ENCODE measurements at places on chromosomes 3 and 15.
A peak's percentile ranks its signal among the peaks of the same experiment; 100 is the strongest.

GRCh38 chr3:81043009-81043408 is 718.4 kb downstream of the GBE1 start:
- DNase-seq: no peak

DNA sequence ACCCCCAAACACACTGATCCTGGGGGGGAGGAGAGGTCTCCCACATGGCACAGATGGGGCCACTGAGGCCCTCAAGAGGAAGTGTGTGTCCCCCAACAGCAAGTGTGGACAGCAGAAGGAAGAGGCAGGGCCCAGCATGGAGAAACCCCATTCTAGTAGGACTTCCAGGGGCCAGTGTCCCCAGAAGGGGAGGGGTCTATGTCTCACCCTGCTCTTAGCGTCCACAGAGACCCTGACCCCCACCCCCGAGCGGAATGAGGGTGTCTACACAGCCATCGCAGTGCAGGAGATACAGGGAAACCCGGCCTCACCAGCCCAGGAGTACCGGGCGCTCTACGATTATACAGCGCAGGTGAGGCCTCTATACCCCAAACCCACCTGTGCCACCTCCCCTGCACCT is 35.3 kb downstream of the TSPAN3 start:
- DNase-seq: no peak

DNA sequence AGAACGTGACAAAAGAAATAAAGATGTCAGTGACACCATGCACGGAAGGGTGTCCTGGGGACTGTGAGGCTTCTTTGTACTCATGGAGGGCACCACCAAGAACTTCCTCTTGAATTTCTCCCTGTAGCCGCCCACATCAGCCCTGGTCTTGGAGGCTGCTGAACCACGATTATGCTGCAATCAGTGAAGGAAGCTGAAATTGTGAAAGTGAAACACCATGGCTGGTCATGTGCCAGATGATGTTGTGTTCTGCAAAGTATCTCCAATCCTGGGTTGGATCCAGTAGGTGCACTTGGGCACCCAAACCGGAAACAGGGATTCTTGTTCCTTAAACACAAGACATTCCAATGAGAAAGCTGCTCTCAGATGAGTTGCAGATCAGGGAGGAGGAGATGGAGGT is 104.4 kb upstream of the GOLGA6L6 start:
- DNase-seq: no peak

DNA sequence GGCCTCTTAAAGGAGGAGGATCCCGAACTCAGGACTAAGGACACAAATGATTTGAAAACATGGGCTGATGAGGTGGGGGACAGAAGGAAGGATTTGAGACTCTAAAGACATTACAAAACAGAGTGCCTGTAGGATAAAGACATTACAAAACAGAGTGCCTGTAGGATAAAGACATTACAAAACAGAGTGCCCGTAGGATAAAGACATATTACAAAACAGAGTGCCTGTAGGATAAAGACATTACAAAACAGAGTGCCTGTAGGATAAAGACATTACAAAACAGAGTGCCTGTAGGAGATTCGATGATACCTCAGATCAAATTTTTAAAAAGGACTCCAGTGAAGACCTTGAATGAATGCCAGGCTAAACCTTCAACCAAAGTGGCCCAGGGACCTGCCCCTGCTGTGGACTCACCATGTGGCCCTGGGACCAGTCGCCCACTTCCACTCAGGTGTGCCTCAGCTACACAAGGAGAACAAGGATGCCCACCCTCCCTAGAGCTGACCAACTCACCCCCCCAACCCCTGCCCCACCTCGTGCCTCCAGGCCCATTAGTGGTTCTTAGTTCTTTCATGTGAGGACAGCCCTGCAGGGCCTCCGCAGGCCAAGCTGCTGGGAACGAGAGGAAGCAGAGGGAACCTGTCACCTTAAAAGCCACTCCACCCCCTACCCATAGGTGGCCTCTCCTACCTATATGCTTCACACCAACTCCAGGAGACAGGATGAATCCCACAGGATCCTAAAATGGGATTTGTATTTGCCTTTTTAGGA is 59.8 kb downstream of the SH3BP5 start:
- DNase-seq: no peak

DNA sequence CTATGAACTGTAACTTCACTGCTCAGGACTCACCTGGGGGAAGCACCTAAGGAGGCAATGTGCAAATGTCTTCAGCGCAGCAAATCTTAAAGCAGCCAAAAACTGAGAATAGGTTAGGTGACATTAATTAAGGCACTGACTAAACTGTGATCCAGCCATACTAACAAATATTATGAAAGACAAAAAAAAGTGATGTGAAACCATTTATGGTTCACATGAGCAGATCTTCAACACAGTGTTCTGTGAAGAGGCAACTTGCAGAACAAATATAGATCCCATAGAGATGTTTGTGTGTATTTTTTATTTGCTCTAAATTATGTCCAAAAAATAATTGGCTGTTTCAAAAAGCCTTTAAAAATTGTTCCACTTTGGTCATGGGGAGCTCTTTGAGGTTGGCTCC is 24.1 kb upstream of the MITF start:
- DNase-seq: no peak

DNA sequence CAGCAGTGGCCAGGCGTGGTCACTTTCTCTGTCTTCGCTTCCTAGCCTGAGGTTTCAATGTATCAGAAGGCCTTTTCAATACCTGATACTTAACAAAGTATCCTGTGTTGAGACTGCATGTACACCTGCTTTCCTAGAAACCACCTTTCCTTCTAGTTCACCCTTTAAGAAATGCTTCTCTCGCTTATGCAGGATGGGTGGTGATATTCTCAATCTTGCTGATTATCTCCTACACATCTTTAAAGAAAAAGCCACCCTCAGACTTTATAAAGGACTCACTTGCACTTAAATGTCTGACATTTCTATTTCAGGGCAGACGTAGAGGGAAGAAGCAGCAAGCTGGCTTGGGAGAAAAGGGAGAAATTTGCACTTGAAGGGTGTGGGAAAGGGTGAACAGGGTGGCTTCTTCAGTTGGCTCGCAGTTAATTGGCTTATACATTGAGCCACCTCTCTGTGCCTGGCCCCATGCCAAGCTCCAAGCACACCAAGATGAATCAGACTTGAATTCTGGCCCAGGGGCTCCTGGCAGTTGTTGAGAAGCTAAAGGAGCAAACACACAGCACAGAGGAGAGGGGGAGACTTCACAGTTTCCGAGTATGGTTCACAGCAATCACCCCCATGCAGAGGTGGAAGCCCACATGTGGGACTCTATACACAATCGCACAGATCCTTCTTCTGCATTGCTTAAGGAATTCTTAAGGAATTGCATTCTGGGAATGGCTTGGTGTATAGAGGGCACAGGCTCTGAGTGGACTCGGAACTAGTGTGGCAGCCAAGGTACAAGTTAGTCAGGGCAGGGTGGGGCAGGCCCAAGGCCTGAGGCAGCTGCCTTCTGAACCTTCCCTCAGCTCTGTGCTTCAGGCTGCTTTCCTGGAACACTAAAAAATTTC is 1.3 kb downstream of the ARL6IP5 start:
- DNase-seq: peak; percentile 61

GRCh38 chr3:30638685-30639412 is 32.4 kb downstream of the TGFBR2 start:
- DNase-seq: no peak

DNA sequence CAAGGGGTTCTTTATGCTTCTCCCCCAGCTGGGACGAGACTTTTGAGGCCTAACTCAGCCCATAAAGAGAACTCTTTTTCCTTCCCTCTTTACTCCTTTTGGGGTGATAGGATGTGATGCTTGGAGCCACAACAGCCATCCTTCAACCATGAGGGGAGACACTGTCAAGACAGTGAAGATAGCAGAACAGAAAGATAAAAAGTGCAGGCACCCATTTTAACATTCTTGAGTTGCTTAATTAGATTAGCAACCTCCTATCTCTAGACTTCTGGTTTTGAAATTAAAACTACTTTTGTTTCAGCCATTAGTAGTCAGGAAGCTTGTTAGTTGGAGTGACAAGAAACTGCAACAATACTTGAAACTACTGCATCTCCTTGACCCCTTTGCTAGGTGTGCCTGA is 6.5 kb downstream of the GPR27 start:
- no peak for DNase-seq

DNA sequence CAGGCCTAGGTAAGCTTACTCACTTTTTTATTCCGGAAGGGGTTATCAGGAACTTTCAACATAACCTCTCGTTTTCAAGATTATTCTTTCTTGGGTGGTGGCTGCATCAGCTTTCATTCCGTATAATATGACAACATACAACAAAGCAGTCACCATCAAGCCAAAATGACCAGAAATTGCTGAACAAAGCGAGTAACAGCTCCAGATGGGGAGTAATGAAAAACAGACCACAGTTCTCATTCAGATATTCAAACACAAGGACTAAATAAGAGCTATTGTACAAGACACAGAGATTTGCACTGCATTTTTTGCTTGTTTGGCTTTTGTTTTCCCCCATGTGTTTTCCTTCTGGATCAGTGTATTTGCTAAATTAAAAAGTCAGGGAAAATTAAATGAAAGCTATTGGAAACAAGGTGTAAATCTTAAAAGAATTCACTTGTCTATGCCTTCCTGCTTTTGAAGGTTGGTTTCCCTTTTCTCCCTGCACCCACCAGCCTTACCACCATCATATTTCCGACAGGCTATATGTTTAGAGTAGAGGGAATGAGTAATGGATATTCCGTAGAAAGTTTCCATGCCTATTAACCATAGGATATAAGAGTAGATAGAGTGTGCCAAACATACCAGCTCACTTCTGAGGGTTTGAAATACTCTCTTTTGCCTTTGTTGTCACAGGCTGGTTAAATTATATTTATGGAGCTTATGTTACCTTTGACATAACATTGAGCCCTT is 213.6 kb downstream of the RBMS3 start:
- no peak for DNase-seq

- no peak for DNase-seq
These were observed 331.5 kb upstream of the RARB start for GRCh38 chr3:25096536-25096935.

- DNase-seq: no peak
These were observed 89.5 kb downstream of the VGLL4 start for GRCh38 chr3:11554236-11554610.

GRCh38 chr3:75001330-75001729 is 386.9 kb upstream of the CNTN3 start:
- DNase-seq: no peak

DNA sequence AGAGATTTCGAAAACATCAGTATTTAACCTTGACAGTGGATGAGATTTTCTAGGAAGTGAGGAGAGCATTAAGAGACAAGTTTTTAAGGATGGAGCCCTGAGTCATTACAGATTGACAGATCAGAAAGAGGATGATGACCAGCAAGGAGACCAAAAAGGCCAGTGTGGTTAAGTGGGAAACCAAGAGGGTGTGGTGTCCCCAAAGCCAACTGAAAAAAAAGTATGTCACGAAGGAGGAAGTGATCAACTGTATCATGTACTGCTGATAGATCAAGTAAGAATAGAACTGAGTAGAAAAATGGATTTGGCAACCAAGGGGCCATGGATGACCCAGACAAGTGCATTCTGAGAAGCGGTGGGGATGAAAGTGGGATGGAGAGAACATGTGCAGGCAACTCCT is 491.8 kb downstream of the FHIT start:
- no peak for DNase-seq

- no peak for DNase-seq
These were observed 242.2 kb upstream of the CHRNA7 start for GRCh38 chr15:31788104-31788503.

DNA sequence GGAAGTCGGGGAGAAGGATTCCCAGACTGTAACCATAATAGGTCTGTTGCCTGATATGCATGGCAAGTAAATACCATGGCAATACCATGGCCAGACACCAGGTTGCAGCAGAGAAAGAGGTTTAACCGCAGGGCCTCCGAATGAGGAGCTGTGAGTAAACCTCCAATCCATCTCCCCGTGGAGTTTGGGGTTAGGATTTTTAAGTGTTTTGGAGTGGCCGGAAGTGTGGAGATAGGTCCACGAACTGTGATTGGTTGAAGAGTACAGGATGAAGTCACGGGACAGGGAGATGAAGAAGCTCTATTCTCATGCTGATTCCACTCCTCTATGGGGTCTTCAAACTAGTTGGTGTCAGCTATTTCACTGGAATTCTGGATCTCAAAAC is 127.9 kb downstream of the ST8SIA2 start:
- peak; percentile 34 for DNase-seq

DNA sequence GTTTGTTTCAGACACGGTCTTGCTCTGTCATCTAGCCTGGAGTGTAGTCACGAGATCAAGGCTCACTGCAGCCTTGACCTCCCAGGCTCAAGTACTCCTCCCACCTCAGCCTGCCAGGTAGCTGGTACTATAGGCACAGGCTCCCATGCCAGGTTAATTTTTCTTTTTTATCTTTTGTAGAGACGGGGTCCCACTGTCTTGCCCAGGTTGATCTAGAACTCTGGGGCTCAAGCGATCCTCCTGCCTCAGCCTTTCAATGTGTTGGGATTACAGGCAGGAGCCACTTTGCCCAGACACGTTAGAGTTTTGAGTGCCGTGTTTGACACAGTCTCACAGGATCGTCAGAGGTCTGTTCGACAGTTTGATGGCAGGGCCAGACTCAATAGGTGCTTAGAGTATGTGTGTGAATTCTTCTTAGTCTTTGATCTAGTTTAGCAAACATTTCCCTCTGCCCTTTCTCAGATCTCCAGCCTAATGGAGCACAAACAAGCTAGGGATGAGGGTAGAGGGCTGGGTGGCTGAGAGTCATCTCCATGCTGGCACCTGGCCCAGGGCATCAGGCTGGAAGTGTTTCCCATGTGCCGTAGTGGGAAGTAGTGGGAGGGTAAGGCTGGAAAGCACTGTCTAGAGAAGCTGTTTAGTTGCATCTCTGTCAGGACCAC is 66.1 kb upstream of the DLG1 start:
- no peak for DNase-seq

DNA sequence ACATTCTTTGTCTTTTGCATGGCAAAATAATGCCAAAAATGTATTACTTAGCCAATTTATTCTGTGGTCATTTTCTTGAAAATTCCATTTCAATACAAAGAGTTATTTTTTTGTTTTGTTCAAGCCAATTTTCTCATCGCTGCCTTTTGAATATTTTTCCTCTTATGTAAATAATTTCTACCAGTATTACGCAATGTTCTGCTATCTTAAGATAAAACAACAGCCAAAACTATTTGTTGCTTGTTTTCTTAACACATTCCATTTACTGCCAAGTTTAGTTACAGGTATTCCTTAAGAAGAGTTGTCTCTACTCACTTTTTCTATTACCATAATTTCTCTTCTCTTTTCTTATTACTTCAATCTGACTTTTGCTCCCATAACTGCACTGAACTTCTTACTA is 163.1 kb downstream of the ROBO1 start:
- DNase-seq: no peak

GRCh38 chr3:79038636-79039035 is 729.2 kb downstream of the ROBO1 start:
- no peak for DNase-seq

DNA sequence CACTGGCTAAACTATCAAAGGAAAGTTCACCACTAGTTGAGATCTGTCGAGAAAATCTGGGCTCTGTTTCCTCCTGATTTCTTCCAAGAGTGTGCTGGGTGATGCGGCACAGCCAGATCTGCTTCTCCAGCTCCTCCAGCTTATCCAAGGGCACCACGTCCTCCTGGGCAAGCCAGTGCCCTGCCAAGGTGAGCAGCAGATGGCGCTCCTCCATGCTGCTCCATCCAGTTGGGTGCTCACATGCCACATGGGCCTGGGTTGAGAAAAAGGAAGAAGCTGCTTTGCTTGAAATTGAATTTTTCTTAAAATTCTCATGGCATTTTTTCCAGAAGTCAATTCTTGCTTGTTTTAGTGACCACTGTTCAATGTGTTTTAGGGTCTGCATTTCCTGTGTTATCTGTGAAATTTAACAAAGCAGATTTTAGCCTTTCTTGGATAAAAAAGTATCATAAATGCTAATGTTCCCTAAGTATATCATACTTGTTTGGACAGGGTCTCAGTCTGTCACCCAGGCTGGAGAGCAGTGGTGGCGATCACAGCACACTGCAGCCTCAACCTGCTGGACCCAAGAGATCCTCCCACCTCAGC is 47.3 kb downstream of the EIF3J start:
- peak; percentile 37 for DNase-seq

Data from T-helper 2 cell treated with Interferon-gamma antibody and Interleukin-4, amounts not matched to agents 5 μg/mL and 100 μg/mL, for 36 hours (primary cell).